CD4-positive, alpha-beta T cell (primary cell): ENCODE measurements at places on chromosomes 7 and 10. TPM values are rescaled to one million over a fixed set of nuclear protein-coding genes. Genes with fewer than 3 reads are reported as not detected.

DNA sequence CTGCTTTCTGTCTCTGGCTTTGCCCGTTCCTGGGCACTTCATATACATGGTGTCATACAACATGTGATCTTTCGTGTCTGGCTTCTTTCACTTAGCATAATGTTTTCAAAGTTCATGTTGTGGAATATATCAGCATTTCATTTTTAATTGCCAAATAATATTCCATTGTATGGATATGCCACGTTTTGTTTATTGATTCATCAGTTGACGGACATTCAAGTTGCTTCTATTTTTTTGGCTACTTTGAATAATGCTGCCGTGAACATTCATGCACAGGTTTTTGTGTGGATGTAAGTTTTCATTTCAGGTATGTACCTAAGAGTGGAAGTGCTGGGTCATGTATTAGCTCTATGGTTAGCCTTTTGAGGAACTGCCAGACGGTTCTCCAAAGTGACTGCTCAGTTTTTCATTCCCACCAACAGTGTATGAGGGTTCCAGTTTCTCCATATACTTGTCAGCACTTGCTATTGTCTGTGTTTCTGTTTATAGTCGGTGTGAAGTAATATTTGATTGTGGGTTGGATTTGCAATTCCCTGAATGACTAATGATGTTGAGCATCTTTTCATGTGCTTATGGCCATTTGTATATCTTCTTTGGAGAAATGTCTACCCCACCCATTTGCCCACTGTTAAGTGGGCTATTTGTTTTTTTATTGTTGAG, 401.4 kb upstream of the GALNT17 start:
- no peak for DNase-seq

Gene HOXA5
- not detected for total RNA-seq

DNA sequence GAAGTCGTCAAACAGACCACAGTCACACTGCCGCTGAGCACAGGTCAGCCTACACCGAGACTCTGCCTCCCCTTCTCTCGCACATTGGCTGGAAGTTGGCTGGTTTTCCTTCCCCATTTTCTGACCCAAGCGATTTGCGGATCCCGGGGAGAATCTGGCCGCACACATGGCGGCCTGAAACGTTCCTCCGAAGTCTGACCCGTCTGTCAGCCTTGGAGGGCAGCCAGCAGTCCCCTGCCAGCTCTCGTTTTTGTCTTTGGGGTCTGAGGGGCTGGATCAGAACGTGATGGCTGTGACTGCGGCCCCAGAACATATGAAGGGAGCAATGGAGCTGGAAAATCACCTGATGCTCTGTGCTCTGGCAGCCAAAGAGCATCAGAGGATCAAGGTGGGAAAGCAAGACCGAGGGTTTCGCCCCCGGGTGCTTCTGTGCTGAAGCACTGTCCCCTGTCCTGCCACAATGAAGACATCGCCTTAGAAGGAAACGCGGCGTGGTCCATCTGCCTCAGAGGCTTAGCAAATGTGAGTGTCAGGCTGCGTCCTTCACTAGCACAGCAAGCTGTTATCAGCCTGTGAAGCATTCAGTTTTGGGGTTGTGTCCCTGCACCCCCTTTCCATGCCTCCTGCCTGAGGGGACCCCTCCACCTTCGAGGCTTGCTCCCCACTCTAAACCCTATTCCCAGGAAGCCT, 119.3 kb upstream of the SHH start:
- DNase-seq: no peak

DNA sequence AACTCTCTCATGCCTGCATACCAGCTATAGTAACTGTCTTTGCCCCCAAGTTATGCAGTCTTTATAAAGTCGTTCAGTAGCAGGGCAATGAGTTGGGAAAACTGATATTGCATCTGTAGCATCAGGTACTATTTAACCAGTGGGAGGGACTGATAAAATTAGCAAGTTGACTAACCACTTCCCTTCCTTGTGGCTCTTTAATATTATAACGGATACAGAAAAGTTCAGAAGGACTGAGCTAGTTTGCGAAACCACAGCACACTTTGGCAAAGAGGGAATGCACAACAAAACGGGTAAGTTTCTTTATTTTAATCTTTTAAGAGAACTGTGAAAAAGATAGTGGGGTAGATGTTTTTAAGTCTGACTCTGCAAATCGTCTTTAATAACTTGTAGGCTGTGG, 205.3 kb upstream of the HDAC9 start:
- no peak for DNase-seq

DNA sequence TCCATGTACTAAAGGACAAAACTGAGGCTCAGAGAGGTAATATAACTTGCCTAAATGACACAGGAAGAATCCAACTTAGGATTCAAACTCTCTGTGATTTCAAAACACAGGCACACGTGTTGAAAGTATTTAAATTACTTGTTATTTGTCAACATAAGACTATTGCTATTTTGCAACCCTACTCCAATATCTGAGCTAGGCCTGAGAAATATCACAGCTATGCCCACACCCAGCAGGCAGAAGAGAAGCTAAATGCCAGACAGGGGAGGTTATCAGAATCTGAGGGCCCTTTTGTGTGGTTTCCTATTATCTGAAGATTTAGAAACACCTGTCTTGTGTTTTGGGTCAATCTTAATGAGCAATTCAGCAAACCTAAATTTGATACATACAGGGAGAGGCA, 204.3 kb downstream of the ANK3 start:
- DNase-seq: no peak

DNA sequence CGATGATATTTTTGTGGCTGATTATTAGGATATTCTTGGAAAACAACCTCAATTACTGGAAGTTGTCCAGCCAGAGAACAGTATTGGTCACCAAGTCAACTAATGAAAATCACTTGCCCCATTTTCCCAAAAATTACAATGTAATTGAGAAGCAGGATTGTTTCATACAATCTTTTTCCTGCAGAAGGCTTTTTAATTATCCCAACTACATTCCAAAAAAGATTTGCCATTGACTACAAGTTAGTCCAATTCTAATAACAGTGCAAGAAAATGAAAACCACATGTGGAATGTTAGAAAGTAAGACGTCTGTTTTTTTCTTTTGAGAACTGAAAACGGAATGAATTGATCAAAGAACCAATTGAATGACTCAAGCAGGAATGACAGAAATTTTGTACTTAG, 1195.8 kb downstream of the SORCS1 start:
- no peak for DNase-seq

DNA sequence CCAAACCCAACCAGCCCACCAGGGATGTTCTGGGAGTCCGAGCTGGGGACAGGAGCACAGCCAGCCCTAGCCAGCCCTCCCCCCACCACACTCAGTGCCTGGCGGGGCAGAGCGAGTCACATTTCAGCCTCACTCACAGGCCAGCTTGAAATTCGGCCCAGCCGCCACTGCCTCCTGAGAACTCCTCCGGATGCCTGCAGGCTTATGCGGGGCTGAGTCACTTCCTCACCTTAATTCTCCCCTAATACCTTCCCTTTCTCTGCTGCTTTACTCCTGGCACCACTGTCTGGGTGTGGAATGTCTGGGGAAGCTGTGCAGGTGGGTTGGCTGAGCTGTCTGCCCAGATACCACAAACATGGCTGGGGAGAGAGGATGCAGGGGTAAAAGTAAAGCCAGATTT, 22.6 kb upstream of the DLG5 start:
- no peak for DNase-seq

- no peak for DNase-seq
Observed at GRCh38 chr7:141355032-141355431, 196.2 kb upstream of the AGK start.

- no peak for DNase-seq
Observed at GRCh38 chr7:38307640-38308039, 34.2 kb upstream of the TARP start.

Gene EPHB4
- 8.4 TPM for total RNA-seq

- peak; percentile 16 for DNase-seq
Observed at GRCh38 chr10:69179089-69179742, 818 bp upstream of the SUPV3L1 start.

Gene OR2A1
- total RNA-seq: 0.19 TPM

DNA sequence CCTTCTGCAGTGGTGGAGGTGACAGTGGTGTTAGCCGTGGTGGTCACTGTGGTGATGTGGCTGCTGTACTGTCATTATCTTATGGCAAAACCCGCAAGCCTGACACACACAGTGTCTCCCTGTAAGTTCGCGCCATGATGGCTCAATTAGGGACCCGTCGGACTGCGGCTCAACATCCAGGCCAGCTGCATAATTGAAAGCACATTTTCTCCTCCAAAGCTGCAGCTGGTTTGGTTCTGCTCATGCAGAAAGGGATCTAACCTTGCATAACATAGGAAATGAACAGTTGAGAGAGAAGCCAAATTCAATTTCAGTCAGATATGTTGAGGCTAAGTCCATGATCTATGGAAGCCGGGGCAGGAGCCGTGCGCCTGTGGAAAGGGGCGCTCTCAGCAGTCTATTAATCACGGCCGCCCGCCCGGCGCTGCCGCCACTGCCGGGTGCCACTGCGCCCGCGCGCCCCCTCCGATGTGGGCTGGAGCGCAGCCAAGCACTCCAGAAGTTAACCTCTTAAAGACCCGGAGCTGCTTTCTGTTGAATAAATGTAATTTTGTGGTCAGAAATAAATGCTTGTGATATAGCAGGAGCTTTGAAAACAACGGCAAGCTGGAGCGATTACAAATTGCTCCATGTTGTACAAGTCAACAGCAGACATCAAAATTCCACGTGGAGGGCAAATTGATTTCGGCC, 227.7 kb downstream of the CUX1 start:
- no peak for DNase-seq

Gene RAMP3
- not detected for total RNA-seq

GRCh38 chr7:157945401-157945800, 608.6 kb downstream of the DNAJB6 start:
- no peak for DNase-seq

DNA sequence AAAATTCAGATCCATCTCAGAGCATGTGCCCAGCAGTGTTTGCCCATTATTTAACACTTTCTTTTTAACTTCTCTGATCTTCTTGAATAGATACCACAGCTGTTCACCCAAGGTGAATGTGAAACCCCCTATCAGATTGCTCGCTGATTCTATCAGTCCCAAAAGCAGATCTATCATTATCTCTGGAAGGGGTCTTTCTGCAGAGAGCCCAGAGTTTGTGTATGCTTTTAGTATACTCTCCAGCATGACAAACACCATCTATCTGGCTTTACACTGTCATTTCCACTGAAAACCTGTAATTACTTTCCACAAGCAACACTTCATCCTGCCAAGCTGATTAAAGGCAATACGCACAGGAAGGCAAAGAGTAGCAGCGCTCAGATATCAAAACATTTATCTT, 168.2 kb downstream of the CACNA2D1 start:
- DNase-seq: no peak

DNA sequence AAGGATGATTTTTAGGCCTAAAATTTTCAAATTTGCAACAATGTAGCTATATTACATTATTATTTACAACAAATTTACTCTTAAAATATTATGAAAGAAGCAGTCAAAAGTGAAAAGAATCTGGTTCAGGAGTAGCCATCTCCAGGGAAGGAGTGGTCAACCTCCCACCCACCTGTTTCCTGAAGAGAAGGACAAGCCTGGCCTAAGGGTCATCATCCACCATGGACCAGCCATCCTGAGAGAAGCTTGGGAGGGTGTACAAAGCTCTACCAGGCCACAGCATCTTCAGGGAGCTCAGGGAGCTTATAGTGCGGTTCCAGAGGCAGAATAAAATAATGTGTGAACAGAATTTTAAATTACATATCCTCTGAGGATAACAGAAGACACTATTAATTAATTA, 38.1 kb downstream of the COL1A2 start:
- DNase-seq: no peak

DNA sequence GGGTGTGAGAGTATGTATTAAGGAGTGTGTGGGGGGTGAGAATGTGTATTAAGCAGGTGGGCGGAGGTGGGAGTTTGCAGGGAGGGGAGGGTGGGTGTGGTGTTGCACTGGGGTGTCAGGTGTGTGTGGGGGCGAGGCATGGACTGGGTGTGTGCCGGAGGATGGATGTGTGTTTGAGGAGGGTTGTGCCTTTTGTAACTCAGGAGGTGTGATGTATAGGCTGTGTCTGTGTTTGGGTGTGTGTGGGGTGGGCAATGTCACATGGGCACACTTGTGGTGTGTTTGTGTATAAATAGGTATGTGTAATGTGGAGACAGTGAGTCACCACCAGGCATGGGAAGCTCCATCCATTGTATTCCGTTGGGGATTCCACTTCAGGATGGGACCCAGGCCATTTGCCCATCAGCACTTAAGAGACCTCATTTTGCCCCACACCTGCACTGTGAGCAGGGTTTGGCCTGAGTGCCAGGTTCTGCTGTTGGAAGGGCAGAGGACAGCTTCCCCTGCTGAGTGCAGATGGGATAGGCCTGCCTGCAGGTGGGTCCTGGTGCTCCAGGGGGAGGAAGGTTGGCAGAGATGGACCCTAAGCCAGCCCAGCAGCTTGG, 5.8 kb downstream of the UNC5B start:
- DNase-seq: no peak

GRCh38 chr10:126598009-126598408, 72.5 kb downstream of the C10orf90 start:
- DNase-seq: no peak

GRCh38 chr10:117007080-117007479, 2.1 kb upstream of the SHTN1 start:
- no peak for DNase-seq

DNA sequence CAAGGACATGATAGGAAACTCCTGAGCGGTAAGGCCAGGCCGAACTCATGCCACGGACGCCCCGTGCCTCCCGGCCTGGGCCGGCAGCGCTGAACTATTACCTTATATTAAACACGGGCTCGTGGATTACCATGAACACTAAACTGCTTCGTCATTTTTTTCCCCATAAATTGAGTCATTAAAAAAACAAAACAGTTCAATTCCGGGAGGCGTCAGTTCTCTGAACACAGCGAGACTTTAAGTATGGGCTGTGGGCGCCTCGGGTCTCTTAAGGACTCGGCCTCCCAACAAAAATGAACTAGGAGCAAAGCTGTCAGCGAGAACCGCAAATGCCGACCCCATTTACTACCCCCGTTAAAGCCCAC, 519 bp downstream of the PITRM1 start:
- no peak for DNase-seq

GRCh38 chr7:151665368-151665767, 145.7 kb upstream of the RHEB start:
- no peak for DNase-seq

DNA sequence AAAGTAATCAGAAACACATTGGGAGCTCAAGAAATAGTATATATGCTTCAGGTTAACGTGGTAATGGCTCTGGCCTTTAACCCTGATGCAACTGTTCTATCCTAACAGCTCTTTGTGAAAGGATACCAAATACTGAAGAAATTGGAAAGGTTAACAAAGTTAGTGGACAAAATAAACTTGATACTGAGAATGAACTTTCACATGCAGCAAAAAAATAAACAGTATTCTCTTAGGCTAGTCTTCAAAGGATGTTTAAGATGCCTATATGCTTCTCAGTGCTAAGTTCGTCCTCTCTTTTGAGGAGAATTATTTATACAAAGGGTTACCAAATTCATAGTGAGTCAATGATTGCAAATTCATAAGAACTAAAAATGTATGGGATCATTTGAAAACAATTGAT, 256.2 kb upstream of the FERD3L start:
- DNase-seq: no peak

DNA sequence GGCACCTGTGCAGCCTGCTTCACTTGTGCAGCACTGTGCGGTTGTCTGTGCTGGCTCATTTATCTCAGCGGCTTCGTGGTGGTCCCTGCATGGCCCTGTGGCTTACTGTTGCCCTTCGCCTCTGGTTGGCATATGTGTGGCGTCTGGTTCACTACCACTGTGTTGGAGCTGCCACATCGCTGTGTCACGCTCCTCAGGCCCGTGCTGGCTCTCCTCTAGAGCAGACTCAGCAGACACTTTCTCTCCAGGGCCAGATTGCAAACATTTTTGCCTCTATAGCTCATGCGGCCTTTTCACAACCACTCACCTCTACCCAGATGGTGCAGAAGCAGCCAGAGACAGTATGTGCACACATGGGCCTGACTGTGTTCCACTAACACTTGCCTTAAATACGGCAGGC, 37.9 kb downstream of the PPP2R2D start:
- no peak for DNase-seq

Gene WDFY4
- 1.3 TPM for total RNA-seq
